ENCODE measurements at places on chromosomes 16 and 17.

GRCh38 chr16:57318240-57318970, 33.9 kb upstream of the PLLP start:
- DNase-seq = no peak

DNA sequence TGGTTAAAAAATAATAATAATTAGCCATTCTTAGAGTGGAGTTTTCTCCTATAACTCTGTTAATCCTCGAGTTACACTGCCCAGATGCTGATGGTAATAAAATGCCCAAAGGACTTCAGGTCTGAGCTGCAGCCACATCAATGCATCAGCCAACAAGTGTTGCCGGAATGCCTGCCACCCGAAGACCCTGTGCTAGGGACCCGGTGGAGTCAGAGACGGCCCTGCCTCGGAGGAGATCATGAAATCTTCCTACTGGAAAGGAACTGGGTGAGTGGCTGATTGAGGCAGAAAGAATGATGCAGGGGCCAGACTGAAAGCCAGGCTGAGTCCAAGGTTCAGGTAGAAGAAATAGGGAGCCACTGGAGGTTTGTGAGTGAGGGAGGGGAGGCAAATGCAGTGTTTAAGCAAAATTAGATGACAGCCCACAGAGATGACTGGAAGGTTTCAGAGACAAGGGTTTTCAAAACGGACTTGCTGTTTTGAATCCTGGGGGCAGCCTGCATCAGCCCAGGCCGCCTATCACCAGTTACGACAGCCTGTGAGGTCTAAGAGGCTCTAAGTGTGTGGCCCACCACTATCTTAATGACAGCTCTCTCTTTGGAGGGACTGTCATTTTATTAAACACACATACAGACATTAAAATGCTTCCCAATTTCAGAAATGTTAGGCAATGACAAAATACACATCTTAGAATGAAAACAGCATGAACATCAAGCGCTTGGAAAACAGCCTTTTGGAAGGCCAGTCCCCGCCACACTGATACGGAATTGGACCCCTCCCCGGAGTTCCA, 100.0 kb downstream of the ZNF423 start:
- DNase-seq = no peak

- no peak for DNase-seq
Measured at GRCh38 chr17:50805486-50805885, 29.9 kb upstream of the WFIKKN2 start.

DNA sequence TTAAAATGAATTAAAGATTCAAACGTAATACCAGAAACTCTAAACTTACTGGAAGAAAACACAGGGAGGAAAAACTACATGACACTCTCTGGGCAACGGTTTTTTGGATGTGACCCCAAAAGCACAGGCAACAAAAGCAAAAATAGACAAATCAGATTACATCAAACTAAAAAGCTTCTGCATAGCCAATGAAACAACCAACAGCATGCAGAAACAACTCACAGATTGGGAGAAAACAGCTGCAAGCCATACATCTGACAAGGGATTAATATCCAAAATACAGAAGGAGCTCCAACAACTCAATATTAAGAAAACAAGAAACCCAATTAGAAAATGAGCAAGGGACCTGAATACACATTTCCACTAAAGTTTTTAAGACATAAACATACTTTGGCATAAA, 69.2 kb upstream of the ALOX12 start:
- no peak for DNase-seq

- no peak for DNase-seq
Measured at GRCh38 chr17:68807998-68808772, 147.0 kb downstream of the ABCA8 start.

- DNase-seq = no peak
Measured at GRCh38 chr17:43351691-43352090, 47.1 kb upstream of the ARL4D start.

- DNase-seq = no peak
Measured at GRCh38 chr17:36481829-36482228, 4.7 kb upstream of the ZNHIT3 start.

- no peak for DNase-seq
Measured at GRCh38 chr17:76586741-76587487, 1.3 kb upstream of the ST6GALNAC2 start.

DNA sequence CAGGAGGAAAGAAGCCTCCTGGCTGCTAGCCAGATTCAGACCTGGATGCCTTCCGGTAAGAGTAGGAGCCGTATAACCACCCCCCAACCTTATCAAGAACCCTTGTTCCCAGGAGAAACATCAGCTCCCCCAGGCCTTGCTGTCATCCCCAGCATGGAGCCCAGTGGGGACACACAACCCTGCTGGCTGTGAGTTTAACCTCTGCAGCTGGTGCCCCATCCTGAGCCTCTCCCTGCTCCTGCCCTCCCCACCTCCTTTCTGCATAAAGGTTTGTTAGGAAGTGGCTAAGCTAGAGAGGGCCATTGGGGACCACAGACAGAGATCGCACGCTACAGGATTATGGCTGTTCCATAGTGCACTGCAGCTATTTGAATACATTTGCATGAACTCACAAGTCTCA, 55.5 kb upstream of the RPL38 start:
- no peak for DNase-seq

DNA sequence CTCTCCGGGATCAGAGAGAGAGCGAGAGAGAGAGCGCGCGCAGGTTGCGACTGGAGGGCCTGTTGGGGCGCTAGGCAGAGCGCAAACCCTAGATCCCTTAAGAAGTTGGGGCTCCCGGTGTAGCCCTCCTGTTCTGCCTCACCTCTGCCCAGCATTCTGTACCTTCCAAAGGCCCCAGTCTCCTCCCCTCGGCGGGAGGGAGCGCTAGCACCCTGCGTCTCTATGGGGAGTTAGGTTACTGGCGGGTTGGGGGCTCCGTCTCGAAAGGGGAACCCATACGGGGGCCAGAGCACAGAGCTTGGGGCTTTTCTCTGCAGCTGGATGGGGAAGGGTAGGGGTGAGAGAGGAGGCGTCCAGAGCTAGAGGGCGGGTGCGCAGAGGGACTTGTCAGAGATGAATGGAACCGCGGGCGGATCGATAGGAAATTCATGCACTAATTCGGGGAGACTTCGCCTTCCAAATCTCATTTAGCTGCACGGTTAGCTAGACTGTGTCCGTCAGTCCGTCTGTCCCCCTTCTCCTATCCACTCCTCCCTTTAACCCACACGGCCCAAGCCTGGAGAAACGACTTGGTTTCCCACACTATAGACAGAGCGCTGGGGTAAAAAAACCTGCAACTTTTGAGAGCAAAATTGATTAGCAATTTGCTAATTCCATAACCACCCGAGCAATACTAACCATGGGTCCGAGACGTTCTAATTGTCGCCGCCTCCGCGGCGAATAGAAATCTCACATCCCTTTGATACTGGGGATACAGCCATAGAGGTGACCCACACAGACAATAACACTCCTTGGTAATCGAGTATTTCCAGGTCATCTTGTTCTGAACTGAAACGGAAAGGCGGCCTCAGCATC, 693 bp upstream of the HOXB4 start:
- DNase-seq = no peak

DNA sequence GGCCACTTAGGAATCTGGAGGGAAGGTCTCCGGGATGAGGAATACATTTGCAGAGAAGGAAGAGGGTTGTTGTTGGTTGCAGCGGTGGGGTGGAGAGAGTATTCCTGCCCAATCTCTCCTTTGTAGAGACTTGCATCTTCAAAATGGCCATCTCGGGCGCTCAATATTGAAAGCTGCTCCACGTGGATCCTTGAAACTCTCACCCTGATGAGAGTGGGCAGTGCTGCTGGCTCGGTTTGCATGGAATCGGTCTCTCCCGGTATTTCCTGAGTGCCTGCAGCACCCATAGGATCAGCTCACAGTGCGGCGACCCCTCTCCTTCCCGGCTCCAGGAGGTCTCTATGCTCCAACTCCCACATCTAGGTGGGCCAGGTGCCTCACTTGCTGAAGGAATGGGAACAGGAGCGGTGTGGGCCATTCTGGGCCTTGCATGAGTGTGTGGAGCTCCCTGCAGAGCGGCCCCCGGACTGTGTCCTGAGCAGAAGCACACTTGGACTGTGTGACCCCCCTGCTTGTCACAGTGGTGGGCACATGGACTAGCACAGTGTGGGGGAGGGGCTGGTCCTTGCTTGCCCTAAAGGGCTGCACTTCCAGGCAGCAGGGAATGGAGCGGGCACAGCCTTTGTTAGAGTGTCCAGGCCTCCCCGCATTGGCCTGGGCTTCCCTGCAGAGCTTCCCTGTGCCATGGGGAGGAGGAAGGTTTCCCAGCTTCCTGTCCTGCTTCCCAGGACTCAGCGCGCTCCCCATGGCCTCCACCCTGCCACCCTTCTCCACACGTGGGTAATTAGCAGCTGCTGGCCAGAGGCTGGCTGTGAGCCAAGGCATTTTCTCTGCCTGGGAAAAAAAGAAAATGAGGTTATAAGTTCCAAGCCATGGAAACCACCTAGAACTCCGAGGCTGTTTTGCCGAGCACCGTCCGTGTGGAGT, 139.3 kb downstream of the IRF8 start:
- no peak for DNase-seq

DNA sequence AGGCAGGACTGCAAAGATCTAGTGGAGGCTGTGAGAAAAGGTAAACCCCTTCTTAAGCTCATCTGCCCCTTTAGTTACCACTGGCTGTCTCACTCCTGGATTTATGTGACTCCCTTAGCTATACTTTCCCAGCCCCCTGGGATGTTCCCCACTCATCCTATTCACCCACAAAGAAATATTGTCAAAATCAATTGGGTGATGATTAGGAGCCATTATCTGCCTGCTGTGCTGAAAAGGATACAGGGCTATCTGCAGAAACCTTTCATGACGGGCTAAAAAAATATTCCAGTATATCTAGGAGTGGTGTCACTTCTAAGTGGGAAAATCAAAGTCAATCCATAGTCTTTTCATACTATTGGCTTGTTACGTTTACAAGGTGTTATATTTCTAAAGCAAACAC, 8.0 kb upstream of the GNAO1 start:
- DNase-seq = no peak

- DNase-seq = no peak
Measured at GRCh38 chr17:69597898-69598692, 183.6 kb downstream of the MAP2K6 start.

GRCh38 chr17:35865412-35866340, 3.0 kb downstream of the HEATR9 start:
- no peak for DNase-seq

All from T-cell (primary cell).